Activated CD4-positive, alpha-beta memory T cell treated with anti-CD3 and anti-CD28 coated beads for 36 hours (primary cell): ENCODE measurements at places on chromosomes 3 and 15.

DNA sequence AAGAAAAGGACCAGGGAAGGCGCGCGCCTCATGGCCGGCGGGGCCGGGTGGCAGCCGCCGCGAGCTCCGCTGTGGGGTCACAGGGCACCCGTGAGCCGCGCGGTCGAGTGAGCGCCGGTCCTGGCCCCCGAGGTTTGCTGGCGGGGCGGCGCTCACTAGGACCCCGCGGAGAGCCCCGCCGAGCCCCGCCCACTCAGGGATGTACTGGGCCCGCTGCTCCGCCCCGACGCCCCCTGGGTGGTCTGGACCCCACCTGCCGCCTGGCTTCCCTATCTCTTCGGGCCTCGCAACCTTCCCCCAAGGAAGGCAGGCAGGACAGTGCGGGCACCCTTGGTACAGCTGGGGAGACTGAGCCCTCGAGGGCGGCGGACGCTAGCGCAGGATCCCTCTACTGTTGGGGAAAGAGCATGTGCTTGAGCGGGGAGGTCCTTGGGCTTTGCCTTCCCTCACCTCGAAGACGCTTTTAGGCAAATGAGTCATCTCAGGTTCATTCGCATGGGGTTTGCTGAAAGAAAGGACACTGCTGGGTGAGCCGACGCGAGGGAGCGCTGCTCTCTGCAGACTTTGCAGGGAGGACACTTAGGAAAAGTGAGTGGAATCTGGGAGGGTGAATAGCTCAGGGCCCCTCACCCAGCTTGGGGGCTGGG is at the start of gene CHRNB4:
Gene CHRNB4, minus strand, starts transcription at position 109 of the 647 bp plus-strand sequence. Its CDS starts 77 bp downstream, at position 32.
- no peak for DNase-seq

DNA sequence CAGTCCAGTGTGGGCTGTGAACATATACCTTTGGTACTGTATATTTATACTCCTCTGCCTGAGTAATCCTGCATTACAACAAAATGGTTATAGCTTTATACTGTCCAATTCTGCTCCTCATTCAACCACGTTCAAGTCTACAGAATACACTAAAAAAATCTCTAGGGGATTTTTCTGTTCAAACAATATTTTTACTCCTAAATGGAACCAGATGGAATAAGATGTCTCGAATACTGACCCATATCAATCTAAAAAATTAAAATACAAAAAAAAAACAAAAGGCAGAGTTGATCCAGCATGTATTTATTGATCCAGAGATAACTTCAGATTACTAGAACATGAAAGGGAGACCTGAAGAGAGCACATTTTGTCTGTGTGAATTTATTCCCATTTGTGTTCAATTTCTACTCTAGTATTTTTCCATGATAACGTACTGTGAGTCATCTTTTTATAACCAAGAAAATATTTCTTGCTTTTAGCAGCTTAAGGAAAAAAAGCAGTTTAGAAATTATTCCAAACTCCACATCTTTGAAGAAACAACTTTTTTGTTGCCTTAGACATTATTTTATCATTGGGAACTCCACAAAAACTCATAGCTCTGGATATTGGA is 910.7 kb downstream of the TBL1XR1 start:
- no peak for DNase-seq

DNA sequence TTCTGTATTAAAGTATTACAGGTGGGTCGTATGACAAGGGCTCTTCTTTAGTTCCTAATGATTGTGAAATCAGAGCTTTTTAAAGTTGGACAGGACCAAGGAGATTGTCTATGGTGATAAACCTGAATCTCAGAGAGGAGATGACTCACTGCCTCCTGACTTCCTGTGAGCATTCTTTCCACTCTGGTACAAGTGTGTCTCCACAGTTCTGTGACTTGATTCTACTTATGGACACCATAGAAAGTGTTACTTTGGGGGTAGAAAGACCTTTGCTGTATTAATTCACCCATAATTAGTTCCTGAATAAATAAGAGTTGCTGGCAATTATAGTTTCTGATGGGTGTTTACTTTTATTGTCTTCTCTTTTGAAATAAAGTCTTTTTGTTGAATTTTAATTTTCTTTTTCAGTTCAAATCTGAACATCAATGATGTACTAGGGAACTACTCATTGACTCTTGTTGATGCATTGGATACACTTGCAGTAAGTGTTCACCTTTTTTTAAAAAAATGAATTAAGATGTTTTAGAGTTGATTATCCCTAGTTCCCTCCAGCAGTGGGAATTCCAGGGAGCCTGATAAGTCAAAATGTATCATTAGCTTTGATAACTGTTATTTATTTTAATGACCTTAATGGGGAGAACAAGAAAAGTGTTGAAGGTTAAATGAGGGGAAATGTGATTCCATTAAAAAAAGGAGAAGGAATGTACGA is 7.4 kb downstream of the EDEM1 start:
- peak; percentile 62 for DNase-seq

- DNase-seq = no peak
These were observed 3.1 kb downstream of the MYRIP start for GRCh38 chr3:39812537-39812936.

- DNase-seq = no peak
These were observed 214.2 kb downstream of the GRM7 start for GRCh38 chr3:7075117-7075516.

DNA sequence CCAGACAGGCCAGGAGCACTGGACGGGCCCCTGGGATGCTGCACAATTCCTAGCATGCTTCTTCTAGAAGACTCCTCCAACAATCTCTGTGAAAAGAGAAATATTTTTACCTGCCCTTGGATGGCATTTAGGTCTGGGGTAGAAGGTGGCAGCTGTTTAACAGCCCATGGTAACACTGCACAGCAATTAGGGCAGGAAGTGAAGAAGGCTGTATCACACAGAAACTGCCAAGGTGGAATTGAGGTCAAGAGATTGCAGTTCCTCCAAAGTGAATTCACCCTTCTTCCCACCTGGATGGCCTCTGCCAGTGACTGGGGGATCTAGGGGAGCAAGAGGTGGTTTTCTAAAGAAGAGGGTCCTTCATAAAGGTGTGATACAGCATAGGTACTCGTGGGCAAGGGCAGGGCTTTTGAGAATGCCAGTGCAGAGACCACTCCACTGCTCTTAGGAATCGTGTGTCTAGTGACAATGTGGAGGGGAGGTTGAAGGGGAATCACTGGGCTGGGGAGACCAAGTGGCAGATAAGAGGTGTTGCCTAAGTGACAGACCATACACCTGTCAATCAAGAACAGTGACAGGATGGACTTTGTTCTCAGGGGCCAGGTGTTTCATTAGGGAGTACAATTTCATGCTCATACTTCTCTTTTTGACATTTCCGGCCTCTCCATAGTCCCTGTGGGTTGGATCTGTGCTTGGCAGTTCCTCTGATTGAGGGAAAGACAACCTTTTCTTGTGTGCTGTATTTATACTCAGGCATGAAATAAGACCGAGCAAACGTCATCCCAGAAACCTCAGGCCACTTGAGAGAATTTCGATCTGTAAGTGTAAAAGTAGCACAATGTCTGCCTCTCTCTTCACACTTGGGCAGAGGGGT is 83.5 kb upstream of the BCL6 start:
- no peak for DNase-seq

DNA sequence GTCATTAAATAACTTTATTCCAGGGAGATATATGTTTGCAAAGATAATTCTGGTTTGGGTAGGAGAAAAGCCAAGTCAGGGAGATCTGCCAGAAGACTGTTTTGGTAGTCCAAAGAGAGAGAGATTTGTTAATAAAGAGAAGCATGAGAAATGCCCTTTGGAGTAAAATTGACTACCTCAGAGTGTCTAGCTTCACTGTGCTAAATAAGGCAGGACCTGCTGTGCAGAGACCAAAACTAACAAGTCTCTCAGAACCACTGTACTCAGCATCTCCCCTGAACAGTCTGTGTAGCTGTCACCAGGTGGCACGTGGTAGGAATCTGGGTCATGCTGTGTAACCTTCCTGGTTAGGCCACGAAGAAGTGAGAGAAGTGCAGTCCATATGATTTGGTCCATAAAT is 31.6 kb upstream of the SLC35G2 start:
- DNase-seq = peak; percentile 56

DNA sequence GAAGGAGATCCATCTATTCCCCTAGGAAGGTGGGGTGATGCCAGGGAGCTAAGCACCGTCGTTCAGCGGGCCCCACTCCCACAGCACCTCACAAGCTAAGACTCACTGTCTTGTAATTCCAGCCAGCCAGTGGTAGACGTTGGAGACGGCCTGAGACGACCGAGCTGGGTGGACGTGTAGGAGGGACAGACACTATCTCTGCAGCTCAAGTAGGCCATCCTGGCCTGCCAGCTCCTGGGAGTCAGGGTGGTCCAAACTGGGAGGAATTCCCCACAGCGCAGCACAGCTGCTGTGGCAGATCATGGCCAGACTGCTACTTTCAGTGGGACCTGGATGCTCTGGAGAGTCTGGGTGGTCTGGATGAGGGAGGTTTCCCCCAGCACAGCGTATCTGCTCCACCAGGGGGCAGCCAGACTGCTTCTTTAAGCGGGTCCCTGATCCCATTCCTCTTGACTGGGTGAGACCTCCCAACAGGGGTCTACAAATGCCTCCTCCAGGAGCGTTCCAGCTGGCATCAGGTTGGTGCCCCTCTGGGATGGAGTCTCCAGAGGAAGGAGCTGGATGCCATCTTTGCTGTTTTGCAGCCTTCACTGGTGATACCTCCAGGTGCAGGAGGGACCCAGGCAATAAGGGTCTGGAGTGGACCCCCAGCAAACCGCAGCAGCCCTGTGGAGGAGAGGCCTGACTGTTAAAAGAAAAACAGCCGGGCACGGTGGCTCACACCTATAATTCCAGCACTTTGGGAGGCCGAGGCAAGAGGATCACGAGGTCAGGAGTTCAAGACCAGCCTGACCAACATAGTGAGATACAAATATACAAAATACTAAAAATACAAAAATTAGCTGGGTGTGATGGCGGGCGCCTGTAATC is 27.6 kb downstream of the GNB5 start:
- no peak for DNase-seq

DNA sequence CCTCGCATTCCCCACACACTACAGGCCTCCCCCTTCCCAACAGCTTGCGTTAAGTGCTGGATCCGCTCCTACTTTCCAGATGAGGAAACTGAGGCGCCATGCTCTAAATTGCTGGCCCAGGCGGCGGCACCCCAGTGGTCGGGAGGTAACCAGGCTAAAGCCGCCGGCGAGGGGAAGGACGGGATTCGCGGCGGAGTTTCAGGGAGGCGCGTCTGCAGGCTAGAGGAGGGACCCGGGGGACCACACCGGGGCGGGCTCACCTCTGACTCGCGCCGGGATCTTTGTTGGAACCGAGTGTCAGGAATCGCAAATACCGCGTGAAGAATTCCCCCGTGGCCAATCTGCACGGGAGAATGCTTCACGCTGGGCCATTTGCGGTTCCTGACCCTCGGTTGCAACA is 24.6 kb upstream of the PTPN23 start:
- no peak for DNase-seq

DNA sequence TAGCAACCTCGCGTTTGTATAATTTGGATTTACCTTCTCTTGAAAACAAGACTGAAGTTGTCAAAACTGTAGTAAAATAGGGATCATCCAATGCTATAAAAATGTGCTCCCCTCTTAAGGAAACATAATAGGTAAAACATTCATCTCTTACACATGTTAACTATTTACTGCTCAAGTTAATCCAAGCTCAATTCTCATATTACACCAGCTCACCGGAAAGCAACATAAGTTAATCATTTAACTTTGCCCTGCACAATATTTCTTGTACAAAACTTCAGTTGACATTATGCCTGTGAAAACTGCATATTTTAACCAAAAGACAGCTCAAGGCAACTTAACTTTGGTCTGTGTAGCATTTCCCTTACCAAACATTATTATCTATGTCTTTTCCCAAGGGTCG is 634.2 kb downstream of the NAALADL2 start:
- no peak for DNase-seq

- DNase-seq = no peak
These were observed 2.4 kb upstream of the XRN1 start for GRCh38 chr3:142450189-142450588.

DNA sequence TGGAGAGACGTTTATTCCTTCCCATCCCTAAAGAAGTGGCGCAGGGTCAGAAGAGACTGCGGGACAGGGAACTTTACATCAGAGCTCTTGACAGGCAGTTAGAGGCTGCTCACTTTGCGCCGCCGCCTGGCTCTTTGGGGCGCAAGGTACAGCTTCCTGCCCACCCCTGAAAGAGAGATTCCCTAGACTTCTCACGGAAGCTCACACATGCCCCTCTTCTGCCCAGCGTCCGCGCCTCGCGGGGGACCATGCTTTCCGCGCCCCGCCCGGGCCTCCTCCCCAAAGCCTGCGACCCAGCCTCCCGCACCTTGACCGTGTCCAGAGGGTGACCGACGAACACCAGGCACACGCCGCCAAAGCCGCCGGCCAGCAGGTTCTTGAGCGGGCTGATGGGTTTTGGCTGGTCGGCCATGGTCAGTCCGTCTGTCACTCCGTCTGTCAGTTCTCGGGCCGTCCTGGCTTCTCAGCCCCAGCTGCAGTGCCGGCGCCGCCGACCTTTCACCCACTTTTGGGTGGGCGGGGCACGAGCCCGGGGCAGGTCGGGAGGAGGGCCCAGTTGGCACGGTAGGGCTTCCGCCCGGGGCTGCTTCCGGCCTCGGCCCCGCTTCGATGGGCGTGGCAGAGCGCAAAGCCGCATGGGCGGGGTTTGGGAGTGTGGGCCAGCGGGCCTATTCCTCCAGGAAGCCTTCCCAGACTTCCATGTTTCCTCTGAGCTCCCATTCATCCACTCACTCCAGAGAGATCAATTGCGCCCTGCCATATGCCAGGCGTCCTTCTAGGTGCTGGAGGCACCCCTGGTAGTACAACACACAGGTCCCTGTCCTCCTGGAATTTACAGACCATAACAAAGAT is at the start of gene SLC25A20:
Gene SLC25A20, minus strand, starts transcription at position 500 of the 852 bp plus-strand sequence. Its CDS starts 88 bp downstream, at position 412.
- peak; percentile 96 for DNase-seq

DNA sequence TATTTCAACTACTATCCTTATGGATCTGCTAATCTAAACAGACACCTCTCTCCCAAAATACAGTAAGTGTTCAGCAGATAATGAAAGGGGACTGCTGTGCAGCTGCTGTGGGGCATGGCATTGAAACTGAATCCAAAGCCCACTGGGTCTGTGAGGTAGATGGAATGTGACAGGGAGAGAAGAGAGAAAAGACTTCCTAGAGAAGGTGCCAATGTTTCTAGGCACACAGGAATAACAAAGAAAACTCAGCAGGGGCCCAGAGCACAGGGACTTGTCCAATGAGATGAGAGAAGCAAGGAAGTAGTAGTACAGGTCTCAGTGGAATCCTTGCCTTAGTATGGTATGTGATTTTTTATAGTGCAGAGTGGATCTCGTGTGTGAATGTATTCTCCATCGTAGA is 457.8 kb downstream of the IL5RA start:
- DNase-seq = no peak

GRCh38 chr3:124758851-124759635 is 28.8 kb downstream of the UMPS start:
- DNase-seq = no peak

DNA sequence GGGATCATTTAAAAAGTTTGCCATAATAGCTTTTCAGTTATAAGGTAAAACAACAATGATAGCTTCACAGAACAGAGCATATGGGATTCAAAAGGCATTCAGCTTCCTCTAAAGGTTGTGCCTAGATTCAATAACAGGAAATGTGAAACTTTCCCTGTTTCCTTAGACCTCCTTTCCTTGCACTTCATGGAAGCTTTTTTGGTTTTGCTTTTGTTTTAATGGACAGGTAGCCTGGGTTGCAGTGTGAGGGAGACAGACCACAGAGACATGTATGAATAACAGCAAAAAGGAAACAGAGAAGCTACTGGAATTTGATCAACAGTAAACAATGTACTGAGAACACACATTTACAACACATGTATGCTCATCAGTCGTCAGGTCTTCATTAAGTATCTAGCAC is 2.3 kb upstream of the TNFAIP8L3 start:
- DNase-seq = no peak

- DNase-seq = no peak
These were observed 4.7 kb downstream of the DTWD1 start for GRCh38 chr15:49625460-49626036.
